RWPE2 (cell line): ENCODE measurements at places on chromosomes 11 and 22.

DNA sequence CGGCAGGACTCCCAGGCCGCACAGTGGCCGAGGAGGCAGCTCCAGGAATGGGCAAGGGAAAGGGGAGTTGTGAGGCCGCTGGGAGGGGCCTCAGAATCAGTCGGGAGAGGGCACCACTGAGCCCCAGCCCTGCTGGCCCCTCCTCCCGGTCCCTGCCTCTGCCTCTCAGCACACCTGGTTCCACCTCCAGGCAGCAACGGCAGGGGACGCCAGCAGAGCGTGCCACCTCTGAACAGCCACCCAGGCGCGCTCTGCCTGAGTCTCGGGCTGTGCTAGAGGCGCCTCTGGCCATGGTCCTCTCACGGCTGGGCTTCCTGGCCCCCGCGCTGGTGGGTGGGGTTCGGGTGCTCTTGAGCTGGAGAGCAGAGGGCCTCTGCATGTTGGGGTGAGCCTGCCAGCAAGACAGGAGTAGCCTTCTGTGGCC is 33.0 kb downstream of the MOB2 start:
- no peaks in the 10 kb centered on the region for H3K4me1 ChIP-seq
- H3K36me3 ChIP-seq, result no peaks in the 10 kb centered on the region
- no peak for DNase-seq
- no peaks in the 10 kb centered on the region for H3K27me3 ChIP-seq
- no peak overlapping the region for H3K27ac ChIP-seq
- no peak overlapping the region for H3K4me3 ChIP-seq

DNA sequence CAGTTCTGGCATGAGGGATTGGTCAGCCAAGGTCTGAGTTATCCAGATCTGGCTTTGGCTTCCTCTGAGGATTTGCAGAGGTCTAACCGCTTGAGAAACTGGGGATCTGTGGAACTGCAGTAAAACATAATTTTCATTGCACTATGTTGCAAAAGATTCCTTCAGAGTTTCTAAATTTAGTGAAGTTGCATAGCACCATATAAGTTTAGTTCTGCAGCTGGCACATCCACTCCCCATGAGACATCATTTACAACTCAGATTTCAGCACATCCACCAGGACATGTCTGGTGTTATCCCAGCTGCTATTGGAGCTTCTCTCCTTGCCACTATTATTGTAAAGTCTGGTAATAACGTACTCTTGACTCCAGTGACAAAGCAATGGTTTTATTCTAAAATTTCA is 181.5 kb downstream of the CWF19L2 start:
- H3K4me3 ChIP-seq, result no peak overlapping the region
- no peaks in the 10 kb centered on the region for H3K4me1 ChIP-seq
- no peaks in the 10 kb centered on the region for H3K27me3 ChIP-seq
- H3K27ac ChIP-seq, result no peak overlapping the region
- H3K36me3 ChIP-seq, result no peaks in the 10 kb centered on the region
- no peak for DNase-seq

- H3K27me3 ChIP-seq, result peaks cover 6% of the 10 kb centered on the region
- no peak for DNase-seq
- H3K4me1 ChIP-seq, result no peaks in the 10 kb centered on the region
- H3K4me3 ChIP-seq, result no peak overlapping the region
- H3K27ac ChIP-seq, result no peak overlapping the region
- H3K36me3 ChIP-seq, result no peaks in the 10 kb centered on the region
Observed at GRCh38 chr11:120805960-120806555, 217.8 kb upstream of the TBCEL start.

DNA sequence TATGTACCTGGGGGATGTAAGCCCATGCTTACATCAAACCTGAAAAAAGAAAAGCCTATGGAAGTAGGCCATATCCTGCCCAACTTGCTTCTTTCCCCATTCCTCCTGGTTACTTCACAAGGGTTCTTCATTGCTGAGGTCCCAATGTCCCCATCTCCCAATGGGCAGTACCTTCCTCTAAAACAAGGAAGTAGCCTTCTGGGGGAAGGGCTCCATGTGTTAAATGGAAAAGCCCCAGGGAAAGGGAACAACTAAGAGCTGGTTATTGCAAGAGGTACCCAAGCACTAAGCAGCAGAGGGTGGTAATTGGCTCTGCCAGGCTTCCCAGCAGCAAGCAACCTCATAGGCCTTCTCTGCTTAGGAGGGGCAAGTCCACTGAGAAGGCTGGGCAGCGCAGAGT is 11.3 kb downstream of the TMEM216 start:
- no peaks in the 10 kb centered on the region for H3K4me1 ChIP-seq
- no peaks in the 10 kb centered on the region for H3K27me3 ChIP-seq
- no peak overlapping the region for H3K27ac ChIP-seq
- peaks cover 61% of the 10 kb centered on the region for H3K36me3 ChIP-seq

- H3K27me3 ChIP-seq, result no peaks in the 10 kb centered on the region
- H3K27ac ChIP-seq, result no peak overlapping the region
- no peak overlapping the region for H3K4me3 ChIP-seq
- peaks cover under 1% of the 10 kb centered on the region for H3K4me1 ChIP-seq
Observed at GRCh38 chr11:105942921-105943320, 79.1 kb downstream of the MSANTD4 start.

DNA sequence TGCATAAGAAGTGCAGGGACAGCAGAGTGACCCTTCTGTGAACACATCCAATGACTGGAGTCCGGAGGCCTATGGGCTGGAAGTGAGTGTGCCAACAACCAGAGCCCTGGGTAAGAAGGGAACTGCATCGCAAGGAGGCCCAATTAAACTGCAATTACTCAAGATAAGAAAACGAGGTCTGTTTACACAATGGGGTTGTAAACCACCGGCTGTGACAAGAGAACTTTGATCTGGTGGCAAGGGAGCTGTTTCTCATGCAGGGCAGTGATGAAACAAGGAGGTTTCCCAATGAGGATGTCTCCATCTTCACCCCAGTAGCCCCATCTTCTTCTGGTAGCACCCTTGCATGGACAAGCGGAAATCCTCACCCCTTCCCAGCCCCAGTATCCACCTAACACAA is 21.5 kb downstream of the ETS1 start:
- H3K27me3 ChIP-seq, result no peaks in the 10 kb centered on the region
- H3K27ac ChIP-seq, result no peak overlapping the region
- H3K36me3 ChIP-seq, result no peaks in the 10 kb centered on the region

- no peak for DNase-seq
- H3K36me3 ChIP-seq, result peaks cover 42% of the 10 kb centered on the region
- H3K4me1 ChIP-seq, result no peaks in the 10 kb centered on the region
- no peak overlapping the region for H3K27ac ChIP-seq
- no peaks in the 10 kb centered on the region for H3K27me3 ChIP-seq
Observed at GRCh38 chr11:70381872-70382861, 16.2 kb upstream of the CTTN start.

DNA sequence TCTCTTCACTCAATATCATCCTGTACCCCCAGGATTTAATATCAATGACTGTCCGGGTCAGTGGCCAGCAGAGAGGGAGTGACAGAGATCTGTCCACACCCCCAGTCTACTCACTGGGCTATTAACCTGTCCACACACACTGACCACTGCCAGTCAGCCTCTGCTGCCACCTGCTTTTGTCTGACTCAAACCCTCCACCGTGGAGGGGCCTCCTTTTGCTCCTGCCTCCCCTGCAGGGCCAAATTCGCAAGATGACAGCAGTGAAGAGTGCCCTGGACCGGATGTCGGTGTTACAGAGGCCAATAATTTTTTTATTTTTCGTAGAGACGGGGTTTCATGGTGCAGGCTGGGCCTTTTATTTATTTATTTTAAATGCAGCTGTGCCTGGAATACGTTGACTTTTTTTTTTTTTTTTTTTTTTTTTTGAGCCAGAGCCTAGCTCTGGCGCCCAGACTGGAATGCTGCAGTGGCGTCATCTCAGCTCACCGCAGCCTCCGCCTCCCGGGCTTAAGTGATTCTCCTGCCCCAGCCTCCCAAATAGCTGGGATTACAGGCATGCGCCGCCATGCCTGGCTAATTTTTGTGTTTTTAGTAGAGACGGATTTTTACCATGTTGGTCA is 5.1 kb downstream of the PDXP start:
- H3K4me1 ChIP-seq, result peaks cover 3% of the 10 kb centered on the region
- H3K27me3 ChIP-seq, result no peaks in the 10 kb centered on the region
- no peak overlapping the region for H3K27ac ChIP-seq
- no peak overlapping the region for H3K4me3 ChIP-seq
- no peak for DNase-seq

DNA sequence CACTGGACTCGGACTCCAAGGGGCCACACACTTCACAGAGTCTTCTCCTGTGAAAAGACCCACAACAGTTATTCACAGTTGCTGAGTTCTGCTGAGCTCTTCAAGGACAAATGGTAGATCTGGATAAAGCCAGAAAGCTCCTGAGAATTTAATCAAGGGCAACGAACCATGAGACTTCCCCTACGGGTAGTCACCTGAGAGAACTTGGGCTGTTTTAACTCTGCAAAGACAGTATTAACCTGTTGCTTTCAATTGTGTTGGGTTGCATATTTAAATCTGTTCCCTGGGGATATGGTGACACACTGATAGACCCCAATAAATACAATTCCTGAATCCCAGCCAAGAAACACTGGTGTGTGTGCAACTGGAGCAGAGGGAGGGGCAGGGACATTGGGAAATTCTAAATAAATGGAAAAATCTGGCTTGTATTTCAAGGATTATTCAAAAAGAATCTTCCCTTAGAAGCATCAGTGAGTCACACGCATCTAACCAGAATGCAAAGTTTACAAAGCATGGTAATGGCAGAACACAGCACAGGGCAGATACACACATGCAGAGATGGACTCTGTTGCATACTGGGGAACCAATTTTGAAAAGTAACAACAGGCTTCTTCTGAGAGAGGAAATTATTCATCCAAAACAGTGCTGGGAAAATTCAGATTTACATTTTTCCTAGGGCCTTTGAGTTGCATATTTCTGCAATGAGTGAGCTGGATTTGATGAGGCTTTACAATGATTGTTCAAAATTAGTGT is 4.0 kb downstream of the KCNJ1 start:
- no peak for DNase-seq
- H3K4me3 ChIP-seq, result no peak overlapping the region
- no peaks in the 10 kb centered on the region for H3K36me3 ChIP-seq
- H3K27me3 ChIP-seq, result no peaks in the 10 kb centered on the region
- H3K27ac ChIP-seq, result peak overlapping the region; percentile 44

GRCh38 chr11:46100670-46101069 is 20.6 kb downstream of the PHF21A start:
- no peaks in the 10 kb centered on the region for H3K36me3 ChIP-seq
- no peak overlapping the region for H3K27ac ChIP-seq
- peaks cover 3% of the 10 kb centered on the region for H3K4me1 ChIP-seq
- no peaks in the 10 kb centered on the region for H3K27me3 ChIP-seq
- no peak overlapping the region for H3K4me3 ChIP-seq

DNA sequence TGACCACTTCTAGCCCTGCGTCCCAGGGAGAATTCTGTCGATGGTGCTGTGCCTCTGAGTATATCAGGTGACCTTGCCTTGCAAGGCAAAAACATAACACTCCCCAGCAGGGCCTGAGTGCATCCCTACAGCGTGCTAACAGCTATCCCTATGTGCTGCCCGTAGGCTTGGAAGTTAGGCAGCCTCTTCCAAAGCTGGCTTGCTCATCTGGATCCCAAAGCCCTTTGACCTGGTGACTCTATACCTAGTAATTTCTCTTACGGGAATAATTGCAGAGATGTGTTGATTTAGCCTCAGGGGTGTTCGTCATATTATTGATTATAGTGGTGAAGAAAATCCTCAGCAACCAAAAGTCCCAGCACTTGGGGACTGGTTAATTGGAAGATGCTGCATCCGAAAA is 32.6 kb upstream of the CRYBB3 start:
- H3K27ac ChIP-seq, result no peak overlapping the region
- peaks cover 10% of the 10 kb centered on the region for H3K4me1 ChIP-seq
- DNase-seq, result no peak
- H3K36me3 ChIP-seq, result peaks cover 11% of the 10 kb centered on the region

GRCh38 chr11:356610-357009 is 12.7 kb upstream of the B4GALNT4 start:
- peaks cover 11% of the 10 kb centered on the region for H3K4me1 ChIP-seq
- no peaks in the 10 kb centered on the region for H3K27me3 ChIP-seq
- H3K27ac ChIP-seq, result no peak overlapping the region
- DNase-seq, result no peak

DNA sequence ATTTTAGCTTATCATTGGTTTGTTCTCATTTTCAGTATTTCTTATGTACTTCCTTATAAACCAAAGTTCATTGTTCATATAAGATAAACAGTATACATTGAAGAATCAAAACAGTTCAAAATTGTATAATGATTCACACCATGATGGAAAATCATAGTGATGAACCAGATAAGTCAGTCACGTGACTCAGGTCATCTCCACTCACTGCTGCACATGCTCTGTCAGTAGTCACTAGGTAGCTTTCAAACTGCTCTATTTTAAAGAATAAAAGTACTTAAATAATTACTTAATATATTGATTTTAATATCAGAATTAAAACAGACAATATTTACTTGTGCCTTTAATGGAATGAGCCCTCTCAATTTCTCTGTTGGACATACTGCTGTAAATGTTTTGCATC is 37.5 kb downstream of the PDHX start:
- no peaks in the 10 kb centered on the region for H3K27me3 ChIP-seq
- H3K4me3 ChIP-seq, result no peak overlapping the region
- DNase-seq, result no peak
- no peaks in the 10 kb centered on the region for H3K4me1 ChIP-seq
- no peak overlapping the region for H3K27ac ChIP-seq

DNA sequence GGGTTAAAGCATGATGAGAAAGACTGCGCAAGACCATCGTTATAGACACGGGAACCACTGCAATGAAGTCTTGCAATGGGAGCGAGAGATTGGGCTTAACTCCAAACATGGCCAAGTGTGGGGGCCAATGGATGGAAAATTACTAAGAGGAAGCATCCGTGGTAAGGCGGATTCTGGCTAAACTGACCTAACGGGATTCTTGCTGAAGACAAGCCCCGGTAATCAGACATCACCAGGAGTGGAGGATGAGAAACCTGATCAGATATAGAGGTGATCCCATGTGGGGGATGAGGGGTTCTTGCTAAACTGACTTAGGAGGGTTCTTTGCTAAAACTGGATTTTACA is 5.8 kb upstream of the SYNGR1 start:
- H3K27me3 ChIP-seq, result no peaks in the 10 kb centered on the region
- no peak for DNase-seq
- no peaks in the 10 kb centered on the region for H3K4me1 ChIP-seq
- no peak overlapping the region for H3K27ac ChIP-seq
- H3K36me3 ChIP-seq, result no peaks in the 10 kb centered on the region

DNA sequence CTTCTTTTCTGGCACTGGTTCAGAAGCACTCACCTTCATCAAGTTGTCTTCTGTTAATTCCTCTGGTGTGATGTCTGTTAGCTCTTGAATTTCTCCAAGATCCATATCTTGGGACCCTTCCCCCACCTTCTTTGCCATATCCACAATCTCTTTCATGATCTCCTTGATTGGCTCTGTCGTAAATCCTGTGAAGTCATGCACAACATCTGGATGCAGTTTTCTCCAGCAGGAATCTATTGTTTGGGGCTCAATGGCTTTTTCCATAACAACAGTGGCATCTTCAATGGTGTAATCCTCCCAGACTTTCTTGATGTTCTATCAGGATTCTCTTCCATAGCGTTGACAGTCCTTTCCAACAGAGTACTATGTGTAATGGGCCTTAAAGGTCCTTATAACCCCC is 96.9 kb downstream of the CSTPP1 start:
- H3K27me3 ChIP-seq, result no peaks in the 10 kb centered on the region
- no peak overlapping the region for H3K4me3 ChIP-seq
- H3K36me3 ChIP-seq, result no peaks in the 10 kb centered on the region
- no peaks in the 10 kb centered on the region for H3K4me1 ChIP-seq
- no peak for DNase-seq

GRCh38 chr11:71991494-71991893 is 7.2 kb upstream of the IL18BP start:
- DNase-seq, result no peak
- H3K4me1 ChIP-seq, result no peaks in the 10 kb centered on the region
- H3K36me3 ChIP-seq, result peaks cover 25% of the 10 kb centered on the region
- no peak overlapping the region for H3K27ac ChIP-seq

GRCh38 chr22:35148866-35149548 is 83.0 kb downstream of the ISX start:
- no peak for DNase-seq
- H3K27me3 ChIP-seq, result no peaks in the 10 kb centered on the region
- no peaks in the 10 kb centered on the region for H3K36me3 ChIP-seq
- no peak overlapping the region for H3K4me3 ChIP-seq
- no peak overlapping the region for H3K27ac ChIP-seq
- H3K4me1 ChIP-seq, result no peaks in the 10 kb centered on the region
